ENCODE measurements at places on chromosomes 3 and 15. TPM values are rescaled to one million over a fixed set of nuclear protein-coding genes. Genes with fewer than 3 reads are reported as not detected.

IL5RA gene
- not detected for total RNA-seq

AP3B2 gene
- not detected for total RNA-seq

ANAPC13 gene
- 22.9 TPM for total RNA-seq

YEATS2 gene
- 45.0 TPM for total RNA-seq

CFAP100 gene
- not detected for total RNA-seq

CD200 gene
- total RNA-seq = 14.0 TPM

FAM107A gene
- total RNA-seq = not detected

QTRT2 gene
- 36.5 TPM for total RNA-seq

IL17RD gene
- not detected for total RNA-seq

TLR9 gene
- total RNA-seq = 0.49 TPM

REC114 gene
- not detected for total RNA-seq

TGM4 gene
- total RNA-seq = not detected

HIGD2B gene
- total RNA-seq = 0.20 TPM

KATNBL1 gene
- 40.1 TPM for total RNA-seq

PATL2 gene
- 62.1 TPM for total RNA-seq

WDR53 gene
- 19.5 TPM for total RNA-seq

IL20RB gene
- 2.0 TPM for total RNA-seq

MCF2L2 gene
- total RNA-seq = 3.9 TPM

FANCD2OS gene
- not detected for total RNA-seq

C3orf49 gene
- total RNA-seq = not detected

SLC28A1 gene
- total RNA-seq = not detected

TRAT1 gene
- 160 TPM for total RNA-seq

GOLGA8S gene
- 0.61 TPM for total RNA-seq

PLA2G4E gene
- total RNA-seq = not detected

CAMK2N2 gene
- total RNA-seq = 0.20 TPM

PLD1 gene
- 0.88 TPM for total RNA-seq

CLDN1 gene
- 0.07 TPM for total RNA-seq
